Progenitor cell of endocrine pancreas (in vitro differentiated cells): ENCODE measurements at places on chromosomes 3 and 15. TPM values are rescaled to one million over a fixed set of nuclear protein-coding genes. Genes with fewer than 3 reads are reported as not detected.

The DOCK3 gene
- total RNA-seq = 10.0 and 10.6 TPM in 2 replicates

The FMN1 gene
- 0.41 and 1.2 TPM in 2 replicates for total RNA-seq

The LRRC2 gene
- total RNA-seq = not detected in 2 replicates

The PLSCR2 gene
- total RNA-seq = 0.44 TPM in 1 of 2 replicates, not detected in the other

The EPHA6 gene
- total RNA-seq = 16.5 and 17.3 TPM in 2 replicates

The IL17RD gene
- 30.4 and 37.9 TPM in 2 replicates for total RNA-seq

The CPEB1 gene
- total RNA-seq = 0.60 and 0.80 TPM in 2 replicates

The ZPLD1 gene
- not detected in 2 replicates for total RNA-seq

The ASB14 gene
- total RNA-seq = not detected in 2 replicates

The GOLGA8T gene
- not detected in 2 replicates for total RNA-seq

The RAB5A gene
- 58.2 and 59.8 TPM in 2 replicates for total RNA-seq

The C2CD4A gene
- total RNA-seq = 0.17 and 0.20 TPM in 2 replicates

The SPTSSB gene
- 28.0 and 30.1 TPM in 2 replicates for total RNA-seq

The SUSD5 gene
- total RNA-seq = 1.1 and 1.8 TPM in 2 replicates

The IMPG2 gene
- 0.82 and 0.98 TPM in 2 replicates for total RNA-seq

The LTK gene
- total RNA-seq = 0.55 and 1.2 TPM in 2 replicates

The GRM7 gene
- 0.29 and 0.34 TPM in 2 replicates for total RNA-seq

The FGF7 gene
- 0.24 TPM in 1 of 2 replicates, not detected in the other for total RNA-seq

The MYO5C gene
- total RNA-seq = 63.9 and 65.6 TPM in 2 replicates

The FSIP1 gene
- total RNA-seq = 1.6 and 2.5 TPM in 2 replicates

The GOLGB1 gene
- total RNA-seq = 63.0 and 72.8 TPM in 2 replicates

The ABHD14A gene
- 16.4 and 19.4 TPM in 2 replicates for total RNA-seq

The ATP2B2 gene
- total RNA-seq = 0.07 TPM in 2 replicates

The ITPKA gene
- 0.89 and 1.0 TPM in 2 replicates for total RNA-seq
